DMS153 (cell line): ENCODE measurements at places on chromosomes 7 and 10.

DNA sequence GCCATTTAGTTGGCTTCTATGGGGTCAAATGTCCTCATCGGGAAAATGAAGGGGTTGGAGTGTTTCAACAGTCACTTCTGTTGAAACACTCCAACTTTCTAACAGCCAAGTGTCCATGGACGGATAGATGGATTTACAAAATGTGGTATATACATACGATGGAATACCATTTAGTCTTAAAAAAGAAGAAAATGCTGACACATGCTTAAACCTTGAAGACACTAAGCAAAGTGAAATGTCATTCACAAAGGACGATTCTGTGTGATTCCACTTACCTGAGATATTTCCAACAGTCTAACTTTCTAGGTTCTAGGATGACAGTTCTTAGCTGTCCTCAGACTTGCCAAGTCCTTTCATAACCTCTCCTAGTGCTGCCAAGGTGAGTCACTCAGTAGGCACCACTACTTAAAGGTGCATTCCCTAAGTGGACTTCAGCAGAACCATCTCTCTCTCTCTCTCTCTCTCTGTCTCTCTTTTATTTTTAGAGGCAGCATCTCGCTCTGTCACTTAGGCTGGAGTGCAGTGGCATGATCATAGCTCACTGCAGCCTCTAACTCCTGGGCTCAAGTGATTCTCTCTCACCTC is 69.0 kb downstream of the DENND2A start:
- DNase-seq = no peak

- DNase-seq = no peak
Measured at GRCh38 chr10:34131152-34131551, 683.9 kb downstream of the PARD3 start.

GRCh38 chr7:48875045-48875916 is 49.1 kb upstream of the CDC14C start:
- peak; percentile 81 for DNase-seq

- DNase-seq = no peak
Measured at GRCh38 chr10:114850126-114850525, 28.5 kb downstream of the FHIP2A start.

DNA sequence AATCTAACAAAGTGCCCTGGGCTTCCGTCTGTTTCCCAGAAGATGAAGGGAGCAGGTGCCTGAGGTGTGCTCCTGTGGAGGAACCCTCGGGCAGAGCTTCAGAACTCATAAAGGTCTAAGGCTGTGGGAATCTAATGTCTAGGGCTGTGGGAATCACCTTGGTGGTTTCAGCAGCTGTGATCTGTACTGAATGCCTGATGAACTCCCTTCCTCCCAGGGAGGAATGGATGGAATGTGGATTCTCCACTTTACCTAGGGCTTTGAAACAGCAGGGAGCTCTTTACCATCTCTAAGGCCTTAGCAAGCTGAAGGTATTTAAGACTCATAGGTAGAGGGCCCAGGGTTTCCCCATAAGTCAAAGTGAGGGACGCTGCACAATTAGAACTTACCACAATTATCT is 36.0 kb upstream of the SEMA3E start:
- DNase-seq = no peak

DNA sequence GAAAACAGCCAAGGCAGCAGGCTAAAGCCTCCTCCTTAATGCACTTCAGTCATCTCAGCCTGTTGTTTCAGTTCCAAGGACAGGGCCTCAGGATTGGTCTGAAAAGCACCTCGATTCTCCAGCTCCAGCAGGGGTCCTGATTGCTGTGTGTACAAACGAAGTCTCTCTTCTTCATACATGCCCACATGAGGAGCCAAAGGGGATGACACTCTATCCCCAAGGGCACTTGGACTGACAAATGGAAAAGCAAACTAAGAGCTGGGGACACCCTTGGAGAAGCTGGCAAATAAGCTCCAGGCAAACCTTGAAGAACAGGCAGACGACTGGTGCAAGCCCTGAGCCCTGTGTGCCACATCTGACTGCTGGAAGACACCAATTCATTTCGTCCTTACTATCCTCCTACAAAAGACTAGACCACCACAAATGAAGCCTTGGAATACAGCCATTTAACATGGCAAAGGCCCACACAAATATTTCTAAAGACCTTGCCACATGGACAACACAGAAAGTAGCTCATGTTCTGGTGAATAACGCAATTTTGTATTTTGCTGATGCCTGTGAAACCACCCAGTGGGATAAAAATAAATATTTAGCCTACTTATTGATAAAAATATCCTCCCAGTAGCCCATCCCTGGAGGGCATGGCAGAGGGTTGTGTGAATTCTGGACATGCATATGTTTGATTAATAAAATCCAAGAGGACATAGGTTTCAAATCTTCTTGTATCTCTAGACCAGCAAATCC is 61.9 kb downstream of the PARD3 start:
- no peak for DNase-seq

GRCh38 chr7:135692055-135692454 is 29.7 kb downstream of the STMP1 start:
- DNase-seq = no peak
